Liver (tissue), 10 donors: ENCODE measurements at places on chromosomes 4 and X.

GRCh38 chr4:96407225-96407624, 567.3 kb downstream of the PDHA2 start:
- no peak for DNase-seq

GRCh38 chr4:40335525-40335894, 377 bp downstream of the CHRNA9 start:
- no peak for DNase-seq

DNA sequence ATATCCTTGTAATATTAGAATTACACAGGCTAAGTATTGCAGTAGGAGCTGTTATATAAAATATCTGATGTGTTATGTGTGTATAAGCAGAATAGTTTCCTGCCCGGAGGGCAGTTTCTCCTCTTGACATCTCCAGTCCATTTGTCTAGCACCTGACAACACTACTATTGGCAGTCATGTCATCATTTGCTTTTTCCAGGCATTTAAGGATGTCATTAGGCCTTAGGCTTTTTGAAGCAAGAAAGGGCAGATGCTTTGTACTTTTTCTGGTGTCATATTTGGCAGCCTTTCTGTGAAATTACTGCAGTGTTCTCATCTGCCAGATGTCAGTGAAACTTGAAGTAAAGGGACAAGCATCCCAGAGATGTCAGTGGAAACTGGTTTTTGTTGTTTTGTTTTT, 2017.6 kb upstream of the IGFBP7 start:
- no peak for DNase-seq

- no peak for DNase-seq
Measured at GRCh38 chr4:5784960-5785611, 74.1 kb downstream of the EVC start.

DNA sequence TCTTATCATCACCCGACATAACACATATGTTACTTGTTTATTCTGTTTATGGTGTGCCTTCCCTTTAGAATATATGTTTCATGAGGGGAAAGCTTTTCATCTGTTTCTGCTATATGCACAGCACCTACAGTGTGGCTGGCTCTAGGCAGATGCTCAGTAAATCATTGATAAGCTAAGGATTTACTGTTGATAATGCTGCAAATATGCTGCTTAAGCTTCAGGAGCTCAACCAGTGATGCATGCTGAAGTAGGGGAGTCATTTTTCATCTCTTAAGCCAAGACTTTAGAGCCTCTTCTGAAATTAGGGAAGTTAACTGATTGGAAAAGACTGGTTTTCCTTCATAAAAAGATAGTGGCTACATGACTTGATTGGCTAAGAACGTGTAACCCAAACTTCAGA, 16.4 kb downstream of the FAT4 start:
- DNase-seq: no peak

- DNase-seq: no peak
Measured at GRCh38 chr4:76872556-76872955, 25.4 kb downstream of the SOWAHB start.

DNA sequence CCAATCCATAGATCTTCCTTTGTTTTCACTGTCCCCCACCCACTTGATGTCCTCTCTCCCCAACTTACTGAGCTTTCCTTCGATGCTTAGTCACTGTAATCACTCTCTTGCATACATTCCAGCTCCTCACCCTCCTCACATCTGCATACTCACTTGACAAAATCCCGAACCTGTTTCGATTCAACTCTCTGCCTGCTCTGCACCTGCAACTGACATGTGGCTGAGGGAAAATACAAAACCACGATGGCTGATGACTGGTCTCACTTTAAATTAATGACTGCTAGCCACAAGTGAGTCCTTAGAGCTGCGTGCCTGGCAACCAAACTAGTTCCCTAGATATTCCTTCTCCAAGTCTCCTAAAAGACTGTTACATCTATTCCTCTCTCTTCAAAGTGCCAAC, 70.4 kb upstream of the FHL1 start:
- no peak for DNase-seq

DNA sequence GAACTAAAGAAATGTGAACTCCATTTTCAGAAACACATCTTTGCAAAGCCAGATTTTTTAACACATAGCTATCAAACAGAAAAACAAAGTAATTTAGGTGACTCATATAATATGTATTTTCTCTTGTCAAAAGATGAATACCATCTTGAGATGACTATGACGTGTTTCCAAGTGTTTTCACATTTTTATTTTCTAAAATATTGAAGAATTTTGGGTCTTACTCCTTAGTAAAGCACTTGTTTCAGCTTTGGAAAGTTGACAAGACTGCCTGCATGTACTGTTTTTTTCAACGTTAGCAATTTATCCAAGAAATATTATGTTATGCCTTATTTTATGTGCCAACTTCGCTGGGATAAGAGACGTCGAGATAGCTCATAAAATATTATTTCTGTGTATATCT, 733.9 kb upstream of the EPHA5 start:
- no peak for DNase-seq

DNA sequence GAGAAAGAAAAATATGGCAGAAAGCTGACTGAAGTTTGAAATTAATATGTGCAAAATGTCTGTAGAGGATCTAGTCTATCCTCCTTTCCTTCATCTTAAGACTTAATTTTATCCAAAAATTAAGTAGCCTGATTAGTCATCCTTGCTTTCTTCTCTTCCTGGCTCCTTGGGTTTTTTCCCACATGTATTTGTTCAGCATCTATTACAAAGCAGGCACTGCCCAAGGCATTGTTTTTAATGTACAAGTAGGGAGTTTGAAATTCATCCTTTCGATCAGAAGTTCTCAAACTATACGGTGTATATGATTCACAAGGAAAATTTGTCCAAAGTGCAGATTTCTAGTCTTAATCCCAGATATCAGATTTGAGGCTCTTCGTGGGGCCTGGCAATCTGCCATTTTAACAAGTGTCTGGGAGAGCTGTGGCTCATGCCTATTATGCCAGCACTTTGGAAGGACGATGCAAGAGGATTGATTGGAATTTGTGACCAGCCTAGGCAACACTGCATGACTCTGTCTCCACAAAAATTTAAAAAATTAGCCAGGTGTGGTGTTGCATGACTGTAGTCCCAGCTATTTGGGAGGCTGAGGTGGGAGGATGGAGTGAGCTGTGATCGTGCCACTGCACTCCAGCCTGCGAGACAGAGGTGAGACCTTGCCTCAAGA, 19.4 kb upstream of the YTHDC1 start:
- no peak for DNase-seq

DNA sequence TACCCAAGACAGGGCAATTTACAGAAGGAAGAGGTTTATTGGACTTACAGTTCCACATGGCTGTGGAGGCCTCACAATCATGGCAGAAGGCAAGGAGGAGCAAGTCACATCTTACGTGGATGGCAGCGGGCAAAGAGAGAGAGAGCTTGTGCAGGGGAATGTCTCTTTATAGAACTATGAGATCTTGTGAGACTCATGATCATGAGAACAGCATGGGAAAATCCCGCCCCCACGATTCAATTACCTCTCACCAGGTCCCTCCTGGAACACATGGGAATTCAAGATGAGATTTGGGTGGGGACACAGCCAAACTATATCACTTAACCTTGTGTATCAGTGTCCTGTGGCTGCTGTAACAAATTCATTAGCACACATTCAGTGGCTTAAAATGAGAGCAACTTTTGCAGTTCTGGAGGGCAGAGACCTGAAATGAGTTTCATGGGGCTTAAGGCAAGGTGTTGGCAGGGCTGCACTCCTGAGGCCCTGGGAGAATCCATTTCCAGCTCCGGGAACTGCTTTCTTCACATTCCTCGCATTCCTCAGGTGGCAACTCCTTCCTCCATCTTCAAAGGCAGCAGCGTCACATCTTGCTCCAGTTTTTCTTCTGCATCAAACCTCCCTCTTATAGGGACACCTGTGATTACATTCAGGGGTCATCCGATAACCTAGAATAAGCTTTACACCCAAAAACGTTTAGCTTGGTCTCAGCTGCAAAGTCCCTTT, 22.3 kb upstream of the NSG1 start:
- DNase-seq: no peak

DNA sequence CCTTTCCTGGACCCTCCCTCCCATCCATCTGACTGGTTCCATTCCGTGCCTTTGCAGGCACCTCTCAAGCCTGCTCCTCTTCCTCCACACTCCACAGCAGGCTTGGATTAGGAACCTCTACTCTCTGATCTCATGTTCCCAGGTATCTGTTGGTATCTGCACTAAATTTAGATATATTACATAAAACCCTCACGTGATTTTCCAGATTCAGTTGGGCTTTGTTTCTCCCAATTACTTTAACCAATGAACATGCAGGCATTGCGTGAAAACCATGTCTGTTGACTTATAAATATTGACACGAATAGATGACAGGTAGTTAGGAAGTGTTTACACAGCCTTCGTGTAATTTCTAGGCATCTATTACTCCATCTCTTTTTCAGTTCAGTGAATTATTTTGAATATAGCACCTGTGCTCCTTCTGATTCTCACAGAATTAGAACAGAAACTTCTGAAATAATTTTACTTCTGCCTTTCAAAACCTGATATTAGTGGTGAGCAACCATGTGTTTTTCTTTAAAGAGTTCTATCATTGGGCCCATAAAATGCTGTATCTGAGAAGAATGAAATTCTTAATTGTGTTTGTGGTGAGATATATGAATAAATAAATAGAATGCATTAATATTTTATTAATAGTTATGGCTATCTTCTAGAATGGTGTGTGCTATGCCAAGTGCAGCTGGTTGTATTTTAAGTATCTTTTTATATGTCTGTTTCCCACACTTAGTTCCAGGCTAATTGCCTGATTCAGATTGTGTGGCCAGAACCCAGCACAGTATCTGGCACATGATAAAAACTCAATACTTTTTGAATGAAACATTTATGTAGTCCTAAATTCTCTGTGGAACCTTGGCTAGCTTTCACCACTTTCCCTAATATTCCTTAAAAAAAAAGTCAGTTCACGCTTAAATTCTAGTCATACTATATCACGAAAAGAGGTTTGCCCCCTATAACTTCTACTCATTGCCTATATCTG, 304.8 kb downstream of the QDPR start:
- no peak for DNase-seq

GRCh38 chrX:150873616-150874015, 24.9 kb downstream of the CD99L2 start:
- DNase-seq: no peak

DNA sequence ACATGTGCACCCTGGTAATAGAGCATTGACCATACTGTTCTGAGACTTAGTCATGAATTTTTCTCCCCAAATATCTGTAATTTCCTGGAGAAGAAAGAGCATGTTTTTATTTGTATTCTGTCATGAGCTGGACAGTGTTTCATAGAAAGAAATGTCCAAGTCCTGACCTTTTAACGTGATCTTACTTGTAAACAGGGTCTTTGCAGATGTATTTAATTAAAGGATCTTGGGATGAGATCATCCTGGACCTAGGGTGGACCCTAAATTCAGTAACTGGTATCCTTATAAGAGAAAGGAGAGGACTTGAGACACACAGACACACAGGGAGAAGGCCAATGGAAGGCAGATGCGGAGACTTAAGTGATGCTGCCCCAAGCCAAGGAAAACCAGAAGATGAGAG, 3.6 kb downstream of the ADGRA3 start:
- DNase-seq: no peak

GRCh38 chrX:152306331-152306730, 144.8 kb downstream of the GABRA3 start:
- no peak for DNase-seq

GRCh38 chr4:166195101-166195500, 322.1 kb downstream of the TLL1 start:
- DNase-seq: no peak

GRCh38 chr4:42101446-42101975, 50.9 kb downstream of the BEND4 start:
- DNase-seq: no peak

GRCh38 chr4:101221294-101221693, 126.0 kb downstream of the PPP3CA start:
- no peak for DNase-seq

- DNase-seq: no peak
Measured at GRCh38 chr4:155496294-155496626, 119.5 kb upstream of the MAP9 start.

- DNase-seq: no peak
Measured at GRCh38 chr4:147368948-147369347, 111.9 kb upstream of the EDNRA start.

GRCh38 chrX:101383679-101384205, 2.2 kb downstream of the BTK start:
- DNase-seq: no peak

DNA sequence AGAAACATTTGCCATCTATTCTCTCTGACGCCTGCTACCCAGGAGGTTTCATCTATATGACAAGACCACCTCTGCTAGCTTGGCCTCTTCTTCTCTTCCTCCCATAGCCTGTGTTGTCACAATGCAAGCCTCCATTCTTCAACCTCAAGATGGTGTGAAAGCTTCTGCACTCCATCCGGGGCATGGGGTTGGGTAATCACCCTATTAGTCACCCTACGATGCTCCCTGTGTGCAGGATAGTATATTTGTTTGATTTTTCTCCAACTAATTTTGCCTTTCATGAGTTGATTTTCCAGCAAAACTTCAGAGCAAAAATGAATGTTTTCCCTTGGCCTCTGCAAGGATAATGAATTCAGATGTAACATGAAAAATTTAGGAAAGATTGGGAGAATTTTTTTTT, 128.0 kb upstream of the STS start:
- DNase-seq: no peak

- DNase-seq: no peak
Measured at GRCh38 chr4:156799121-156799589, 172.4 kb downstream of the PDGFC start.

- DNase-seq: no peak
Measured at GRCh38 chr4:69568787-69569186, 70.7 kb downstream of the UGT2A2 start.

DNA sequence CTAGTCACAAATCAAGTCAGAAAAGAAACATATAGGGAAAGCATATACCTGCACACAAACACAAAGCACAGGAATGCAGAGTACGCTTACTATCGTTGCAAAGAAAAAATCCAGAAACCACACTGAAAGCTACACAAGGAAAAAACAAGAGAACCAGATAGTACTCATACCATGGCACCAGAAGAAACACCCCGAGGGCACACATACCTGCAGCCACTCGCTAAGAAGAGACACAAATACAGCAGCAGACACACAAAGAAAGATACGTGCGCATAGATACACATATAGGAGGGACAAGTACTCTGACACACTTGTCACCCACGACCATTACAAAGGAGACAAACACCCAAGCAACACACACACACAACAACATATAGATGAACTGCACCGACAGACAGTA, 1.4 kb upstream of the SLC38A5 start:
- no peak for DNase-seq

GRCh38 chr4:58477950-58478349, 1367.8 kb upstream of the IGFBP7 start:
- no peak for DNase-seq

- DNase-seq: no peak
Measured at GRCh38 chrX:49269767-49270248, at the start of gene PPP1R3F. TSS of gene PPP1R3F (plus strand) at chrX:49269793. CDS start at chrX:49269870, 77 bp downstream.

- DNase-seq: no peak
Measured at GRCh38 chr4:16609170-16609758, 289.2 kb downstream of the LDB2 start.

DNA sequence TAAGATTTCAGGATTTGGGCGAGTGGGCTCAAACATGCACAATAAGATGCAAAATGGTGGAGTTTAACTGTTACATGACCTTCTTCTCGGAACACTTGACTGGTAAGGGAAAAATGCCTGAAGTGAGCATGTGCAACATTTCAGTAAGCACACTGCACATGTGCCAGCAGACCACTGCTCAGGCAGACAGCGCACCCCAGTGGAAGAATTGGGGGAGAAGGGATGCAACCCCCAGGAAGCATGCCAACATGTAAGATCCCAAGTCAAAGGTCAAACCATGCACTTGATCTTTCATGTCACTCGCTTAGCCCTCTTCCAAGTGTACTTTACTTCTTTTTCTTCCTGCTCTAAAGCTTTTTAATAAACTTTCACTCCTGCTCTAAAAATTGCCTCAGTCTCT, 256.3 kb downstream of the CENPC start:
- DNase-seq: no peak

GRCh38 chr4:128830906-128831503, 21.5 kb downstream of the JADE1 start:
- DNase-seq: no peak
